AG08395 (cell line): ENCODE measurements at places on chromosomes 1 and 21.

DNA sequence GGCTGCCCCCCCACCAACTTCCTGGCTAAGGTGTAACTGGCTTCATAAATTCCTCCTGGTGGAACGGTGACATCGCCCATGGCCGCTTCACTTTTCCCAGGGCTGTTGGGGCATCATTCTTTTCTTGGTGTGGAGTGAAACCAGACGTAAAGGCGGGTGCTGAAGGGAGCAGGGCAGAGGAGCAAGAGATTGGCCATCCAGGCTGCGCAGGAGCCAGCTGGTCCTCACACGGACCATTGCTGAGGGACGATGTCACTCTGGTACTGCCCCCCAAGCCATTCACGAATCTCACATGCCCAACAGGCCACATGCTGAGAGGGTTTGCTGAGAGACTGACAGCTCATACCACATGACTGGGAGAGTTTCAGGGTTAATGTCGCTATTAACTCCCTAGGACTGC lies 10.5 kb upstream of the PKP1 start:
- DNase-seq, result no peak

- DNase-seq, result no peak
These were observed 63.8 kb downstream of the ARHGEF16 start for GRCh38 chr1:3518256-3518655.

DNA sequence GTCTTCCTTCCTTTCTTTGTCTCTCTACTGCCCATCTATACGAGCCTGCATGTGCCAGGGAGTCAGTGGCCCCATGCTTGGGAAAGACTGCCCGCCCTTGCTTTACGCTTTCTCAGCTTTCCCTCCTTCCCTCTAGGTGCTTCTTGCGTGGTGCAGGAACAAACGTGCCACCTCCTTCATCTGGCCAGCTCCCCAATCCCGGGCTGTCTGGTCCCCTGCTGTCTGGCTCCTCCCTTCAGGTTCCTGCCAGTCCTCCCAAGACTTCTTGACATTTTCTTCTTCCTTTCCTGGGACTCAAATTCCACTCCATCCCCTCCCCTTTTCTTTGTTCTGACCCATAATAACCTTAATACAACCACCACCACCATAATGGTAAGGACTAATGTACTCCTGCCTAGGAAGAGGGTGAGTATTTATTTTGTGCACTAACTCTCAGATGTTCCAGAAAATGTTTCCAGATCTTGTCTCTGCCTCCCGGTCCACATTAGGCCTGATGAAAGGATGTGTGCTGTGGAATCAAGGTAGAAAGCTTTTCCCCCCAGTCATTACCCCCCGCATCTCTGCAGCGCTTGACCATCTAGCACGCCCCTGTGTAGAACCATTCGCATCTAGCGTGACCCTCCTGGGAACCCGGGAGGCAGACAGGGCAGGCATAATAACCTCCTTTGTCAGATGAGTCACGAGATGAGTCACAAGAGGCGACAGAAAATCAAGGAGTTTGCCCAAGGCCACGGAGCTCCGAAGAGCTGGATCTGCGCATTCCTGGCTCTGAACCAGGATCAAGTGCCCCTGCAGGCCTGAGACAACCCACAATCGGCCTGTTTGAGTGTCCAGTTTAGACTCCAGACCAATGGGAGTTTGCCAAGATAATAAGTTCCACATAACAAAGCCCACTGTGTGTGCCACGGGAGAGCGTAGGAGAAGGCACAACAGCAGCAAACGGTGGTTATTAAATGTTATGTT lies 60.1 kb upstream of the NEK2 start:
- DNase-seq, result peak; percentile 91

DNA sequence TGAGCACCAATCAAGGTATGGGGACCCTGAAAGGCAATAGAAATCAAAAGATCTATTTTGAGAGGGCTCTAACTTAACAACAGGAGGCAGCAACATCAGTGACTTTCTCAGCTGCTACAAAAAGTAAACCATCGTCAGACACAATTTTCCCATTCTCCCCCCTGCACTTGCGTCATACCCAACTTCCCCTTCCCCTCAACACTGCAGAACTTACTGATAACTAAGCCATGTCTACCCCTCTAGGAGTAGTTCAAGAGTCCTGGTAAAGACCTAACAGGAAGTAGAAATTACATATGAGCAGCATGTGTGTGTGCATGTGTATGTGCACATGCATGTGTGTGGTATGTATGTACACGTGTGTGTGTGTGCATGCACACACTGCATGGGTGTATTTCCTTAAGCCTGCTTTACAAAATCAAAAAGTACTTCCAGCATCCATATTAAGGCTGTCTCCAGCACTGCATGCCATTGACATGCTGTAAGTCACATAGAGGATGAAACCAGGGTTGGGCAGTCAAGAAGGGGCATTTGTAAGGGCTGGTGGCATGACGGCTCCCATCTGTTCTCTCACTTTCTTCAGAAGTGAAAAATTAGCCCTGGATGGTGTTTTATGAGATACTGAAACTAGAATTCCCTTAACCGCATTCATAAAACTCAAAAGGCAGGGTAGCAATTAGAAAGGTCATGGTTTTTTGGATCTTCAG lies 460.1 kb upstream of the RUNX1 start:
- no peak for DNase-seq

DNA sequence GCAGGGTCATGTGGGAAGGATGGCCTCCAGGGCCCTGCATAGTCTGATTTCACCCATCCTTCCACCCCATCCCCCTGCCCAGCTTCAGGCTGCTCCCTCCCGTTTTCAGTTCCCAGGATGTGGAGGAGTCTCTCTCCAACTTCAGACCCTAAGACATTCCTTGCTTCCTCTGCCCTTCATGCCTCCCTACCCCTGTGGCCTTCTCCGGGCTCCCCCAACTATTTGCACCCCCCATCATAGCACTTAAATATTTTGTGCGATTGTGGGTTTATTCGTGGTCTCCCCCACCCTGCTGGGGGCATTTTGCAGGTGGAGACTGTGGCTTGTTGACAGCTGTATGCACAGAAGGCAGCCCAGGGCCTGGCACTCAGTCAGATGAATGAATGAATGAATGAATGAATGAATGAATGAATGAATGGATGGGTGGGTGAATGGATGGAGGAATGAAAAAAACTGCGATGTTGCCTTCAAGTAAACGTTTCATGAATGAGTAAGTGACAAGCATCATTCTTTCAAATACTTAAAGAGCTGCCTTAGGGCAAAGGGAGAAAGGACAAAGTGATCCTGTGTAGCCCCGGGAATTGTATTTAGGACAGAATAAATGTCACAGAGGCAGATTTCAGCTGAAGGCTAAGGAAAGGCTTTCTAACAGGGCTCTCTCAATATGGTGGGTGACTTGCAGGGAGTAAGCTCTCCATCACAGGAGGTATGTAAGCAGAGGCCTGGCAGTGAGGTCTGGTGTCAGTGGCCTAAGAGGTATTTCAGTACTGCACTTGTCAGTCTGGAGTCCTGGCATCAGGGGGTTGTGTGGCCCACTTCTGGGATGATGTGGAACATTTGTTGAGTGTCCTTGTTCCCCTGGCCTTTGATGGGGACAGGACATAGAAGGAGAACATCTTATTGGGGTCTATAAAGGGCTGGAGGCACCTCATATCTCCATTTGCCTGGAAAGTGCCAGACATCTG lies 156.4 kb downstream of the PTPRU start:
- DNase-seq, result no peak
